ENCODE measurements at places on chromosomes 6 and 20.

GRCh38 chr20:24494460-24494920, 25.1 kb downstream of the SYNDIG1 start:
- DNase-seq, result no peak

- DNase-seq, result no peak
Measured at GRCh38 chr6:156589281-156589680, 187.9 kb upstream of the ARID1B start.

GRCh38 chr20:40506537-40506939, 182.5 kb downstream of the MAFB start:
- DNase-seq, result peak; percentile 97

GRCh38 chr6:38427492-38428210, 212.1 kb downstream of the BTBD9 start:
- no peak for DNase-seq

DNA sequence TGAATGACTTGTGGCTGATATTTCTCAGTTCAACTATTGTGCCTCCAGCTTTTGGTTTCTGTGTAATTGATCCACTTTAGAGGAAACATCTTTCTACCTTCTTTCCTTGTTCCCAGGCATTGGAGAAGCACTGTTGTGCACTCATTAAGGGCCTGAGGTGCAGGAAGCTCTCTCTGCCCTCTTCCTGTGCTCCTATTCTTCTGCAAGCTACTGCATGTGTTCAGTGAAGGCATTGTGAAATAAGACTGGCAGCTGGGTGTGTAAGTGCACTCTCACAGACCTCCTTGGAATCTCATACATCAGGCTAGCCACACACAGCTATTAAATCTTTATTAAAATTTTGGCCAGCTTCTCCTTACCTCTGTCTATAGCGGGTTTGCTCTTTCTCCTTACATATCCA, 177.8 kb downstream of the OGFRL1 start:
- no peak for DNase-seq

GRCh38 chr20:1868856-1869255, 26.4 kb upstream of the SIRPA start:
- DNase-seq, result no peak

DNA sequence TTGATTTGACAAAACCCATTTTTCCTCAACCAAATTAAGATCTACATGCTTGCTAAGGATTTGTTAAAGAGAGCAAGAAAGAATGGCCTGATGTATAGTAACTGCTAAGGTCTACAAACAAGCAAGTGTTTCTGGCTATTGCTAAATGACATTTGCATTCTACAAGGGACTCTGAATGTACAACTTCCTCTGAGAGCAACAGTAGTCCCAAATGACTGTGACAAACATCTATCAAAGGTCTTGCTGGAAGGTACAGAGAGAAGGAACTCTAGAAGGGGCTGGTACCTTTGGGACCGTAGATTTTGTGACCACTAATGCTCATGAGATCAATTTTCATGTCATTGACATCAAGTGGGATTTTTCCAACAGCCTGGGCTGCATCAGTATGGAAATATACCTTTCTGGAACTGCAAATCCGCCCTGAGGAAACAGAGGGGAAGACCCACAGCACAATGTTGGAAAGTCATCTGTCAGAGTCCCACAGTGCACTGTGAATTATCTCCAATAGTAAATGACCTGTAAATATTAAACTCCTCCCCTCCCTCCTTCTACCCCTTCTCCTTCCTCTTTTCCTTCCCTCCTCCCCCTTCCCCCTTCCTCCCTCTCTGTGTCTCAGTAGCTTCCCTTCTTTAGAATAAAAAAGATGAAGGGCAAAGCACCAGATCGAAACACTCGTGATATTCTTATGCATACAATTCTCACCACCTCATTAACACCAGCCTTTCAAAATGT, 15.9 kb upstream of the CPNE1 start:
- no peak for DNase-seq

DNA sequence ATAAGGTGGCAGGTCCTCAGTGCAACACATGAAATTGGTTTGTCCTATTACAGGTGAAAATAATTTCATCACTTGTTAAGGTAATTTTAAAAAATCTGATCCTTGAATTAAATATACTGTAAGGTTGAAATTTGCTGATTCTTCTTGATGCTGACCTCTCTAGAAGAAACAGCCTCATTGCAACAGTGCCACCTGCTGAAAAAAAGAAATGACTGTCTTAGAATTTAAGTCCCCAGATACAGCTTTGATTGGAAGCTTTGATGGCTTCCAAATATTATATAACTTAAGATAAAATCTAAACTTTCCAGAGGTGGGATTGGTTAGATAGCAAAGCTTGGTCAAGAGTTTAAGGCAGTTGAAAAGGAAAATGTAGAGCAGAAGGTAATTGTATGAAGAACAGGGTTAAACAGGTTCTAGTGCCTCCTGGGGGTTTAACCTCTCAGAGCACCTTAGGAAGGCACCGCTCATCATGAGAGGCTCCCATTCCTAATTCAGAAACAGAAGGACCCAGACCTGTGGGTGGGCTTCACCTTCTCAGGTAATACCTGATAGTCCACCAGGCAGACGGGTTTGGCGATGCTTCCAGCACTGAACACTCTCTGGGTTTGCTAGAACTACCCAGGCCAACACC, 401.0 kb downstream of the PAX1 start:
- no peak for DNase-seq

- DNase-seq, result no peak
Measured at GRCh38 chr6:137871831-137872454, 4.9 kb downstream of the TNFAIP3 start.
